ENCODE measurements at places on chromosomes 16 and 17.
A peak's percentile ranks its signal among the peaks of the same experiment; 100 is the strongest.

DNA sequence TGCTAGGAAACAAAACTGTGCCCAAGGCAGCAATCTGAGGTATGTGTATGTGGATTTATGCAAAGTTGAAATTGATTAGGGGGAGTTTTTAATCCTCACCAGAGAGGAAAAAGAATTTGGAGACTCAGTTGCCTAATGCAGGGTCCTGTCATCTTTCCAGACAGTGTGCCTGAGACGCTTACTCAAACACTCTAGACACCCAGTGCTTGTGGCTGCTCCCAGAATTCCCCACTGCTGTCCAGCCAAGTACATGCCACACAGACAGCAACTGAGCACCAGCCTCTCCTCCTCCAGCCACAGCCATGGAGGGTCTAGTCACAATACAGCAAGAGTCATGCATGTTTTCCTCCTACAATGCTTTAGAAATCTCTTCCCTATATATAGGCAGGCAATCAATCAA, 118.1 kb downstream of the HIC1 start:
- DNase-seq: no peak

DNA sequence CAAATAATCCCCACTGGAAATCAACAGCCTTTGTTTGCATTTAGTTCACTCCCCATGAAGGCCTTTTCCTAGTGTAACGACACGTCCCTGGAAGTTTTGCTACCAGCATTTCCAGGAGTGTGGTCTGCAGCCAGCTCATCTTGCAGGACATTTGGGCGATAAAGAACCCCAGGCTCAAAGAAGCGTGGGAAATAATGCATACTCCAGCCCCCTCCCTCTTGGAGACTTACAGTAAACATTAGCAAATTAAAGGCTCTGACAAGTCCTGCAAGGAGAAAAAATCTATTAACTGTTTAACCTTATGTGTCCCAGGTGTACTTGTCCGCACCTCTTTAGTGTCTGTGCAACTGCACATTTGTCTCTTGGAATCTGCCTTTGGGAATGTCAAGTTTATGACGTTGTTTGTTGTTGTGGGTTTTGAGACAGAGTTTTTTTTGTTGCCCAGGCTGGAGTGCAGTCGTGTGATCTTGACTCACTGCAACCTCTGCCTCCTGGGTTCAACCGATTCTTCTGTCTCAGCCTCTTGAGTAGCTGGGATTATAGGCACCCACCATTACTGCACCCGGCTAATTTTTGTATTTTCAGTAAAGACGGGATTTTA, 131.1 kb downstream of the ABCC1 start:
- no peak for DNase-seq

DNA sequence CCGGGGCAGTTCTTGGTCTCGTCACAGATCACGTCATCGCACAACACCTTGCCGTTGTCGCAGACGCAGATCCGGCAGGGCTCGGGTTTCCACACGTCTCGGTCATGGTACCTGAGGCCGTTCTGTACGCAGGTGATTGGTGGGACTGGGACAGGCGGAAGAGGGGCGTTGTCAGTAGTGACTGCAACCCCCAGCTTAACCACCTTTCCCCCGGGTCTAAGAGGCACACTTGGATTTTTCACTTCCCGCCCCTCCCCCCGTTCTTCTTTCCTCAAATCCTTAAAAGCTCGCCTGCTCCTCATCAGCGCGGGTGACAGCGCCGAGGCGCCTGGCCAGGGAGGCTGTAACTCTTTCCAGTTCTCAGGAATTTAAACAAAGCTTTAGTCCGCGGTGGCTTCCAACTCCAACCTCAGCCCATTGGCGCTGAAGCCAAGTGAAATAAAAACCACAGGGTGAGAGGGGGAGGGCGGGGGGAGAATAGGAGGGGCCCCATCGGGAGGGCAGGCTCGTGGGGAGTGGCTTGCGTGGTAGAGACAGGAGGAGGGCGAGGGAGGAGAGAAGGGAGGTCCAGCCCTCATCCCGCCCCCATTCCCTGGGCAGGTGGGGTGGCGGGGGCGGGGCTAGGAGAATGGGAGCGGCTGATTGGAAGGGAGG, 1.5 kb downstream of the COL1A1 start:
- DNase-seq: peak; percentile 50

DNA sequence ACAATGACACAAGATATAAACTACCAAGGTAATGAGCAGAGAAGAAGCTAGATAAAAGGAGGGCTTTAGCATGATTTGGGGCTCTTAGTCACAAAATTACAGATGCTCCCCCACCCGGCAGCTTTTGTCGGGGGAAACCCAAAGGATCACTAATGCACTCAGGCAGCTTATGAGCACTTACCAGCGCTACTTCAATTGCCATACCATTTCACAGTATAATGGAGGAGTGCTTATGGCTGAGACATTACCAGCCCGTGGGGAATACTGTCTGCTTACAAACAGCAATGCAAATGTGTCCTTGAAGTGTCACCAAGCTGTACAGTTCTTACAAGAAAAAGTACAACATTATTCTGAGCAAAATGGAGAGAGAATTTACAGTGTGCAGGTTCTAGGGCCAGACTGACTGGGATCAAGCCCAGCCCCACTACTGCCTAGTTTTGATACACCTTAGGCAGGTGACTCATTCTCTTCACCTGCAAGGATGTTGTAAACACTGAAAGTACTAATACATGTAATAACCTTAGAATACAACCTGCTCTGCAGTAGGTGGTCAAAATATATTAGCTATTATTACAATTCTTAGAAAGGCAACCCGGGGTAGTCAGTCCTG, 16.3 kb downstream of the ANKFY1 start:
- no peak for DNase-seq

DNA sequence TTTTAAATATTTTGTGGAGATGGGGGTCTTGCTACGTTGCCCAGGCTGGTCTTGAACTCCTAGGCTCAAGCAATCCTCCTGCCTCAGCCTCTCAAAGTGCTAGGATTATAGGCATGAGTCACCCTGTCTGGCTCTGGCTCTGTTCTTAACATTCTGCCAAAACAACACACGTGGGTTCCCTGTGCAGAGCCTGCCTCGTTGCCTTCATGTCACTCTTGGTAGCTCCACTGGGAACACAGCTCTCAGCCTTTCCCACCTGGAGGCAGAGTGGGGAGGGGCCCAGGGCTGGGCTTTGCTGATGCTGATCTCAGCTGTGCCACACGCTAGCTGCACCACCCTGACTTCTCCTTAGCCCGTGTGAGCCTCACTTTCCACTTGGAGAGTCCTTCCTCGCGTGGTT, 19.3 kb downstream of the CRISPLD2 start:
- DNase-seq: no peak

DNA sequence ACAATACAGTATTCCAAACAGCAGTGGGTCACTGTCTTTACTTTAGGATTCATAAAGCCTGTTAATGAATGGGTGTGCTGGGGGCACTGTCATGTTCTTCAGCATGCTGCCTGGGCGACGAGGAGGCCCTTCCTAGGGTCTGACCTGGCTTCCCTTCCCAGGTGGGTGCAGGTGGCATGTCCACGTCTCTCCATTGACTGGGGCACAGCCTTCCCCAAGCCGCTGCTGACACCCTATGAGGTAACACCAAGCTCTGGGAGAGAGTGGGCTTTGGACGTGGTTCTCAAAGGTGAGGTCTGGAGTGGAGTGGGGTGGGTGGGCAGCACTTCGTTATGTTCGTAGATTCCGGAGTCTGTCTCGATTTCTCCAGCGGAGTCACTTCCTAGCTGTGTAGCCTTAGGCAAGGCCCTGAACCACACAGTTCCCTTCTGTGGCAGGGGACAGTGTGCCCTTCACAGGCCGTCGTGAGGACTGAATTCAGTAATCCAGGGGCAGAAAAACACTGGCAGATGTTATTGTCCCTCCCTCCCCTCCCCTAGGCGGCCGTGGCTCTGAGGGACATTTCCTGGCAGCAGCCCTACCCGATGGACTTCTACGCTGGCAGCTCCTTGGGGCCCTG, 771 bp upstream of the OVCA2 start:
- no peak for DNase-seq

GRCh38 chr17:30290077-30290476, 1.7 kb downstream of the BLMH start:
- no peak for DNase-seq

DNA sequence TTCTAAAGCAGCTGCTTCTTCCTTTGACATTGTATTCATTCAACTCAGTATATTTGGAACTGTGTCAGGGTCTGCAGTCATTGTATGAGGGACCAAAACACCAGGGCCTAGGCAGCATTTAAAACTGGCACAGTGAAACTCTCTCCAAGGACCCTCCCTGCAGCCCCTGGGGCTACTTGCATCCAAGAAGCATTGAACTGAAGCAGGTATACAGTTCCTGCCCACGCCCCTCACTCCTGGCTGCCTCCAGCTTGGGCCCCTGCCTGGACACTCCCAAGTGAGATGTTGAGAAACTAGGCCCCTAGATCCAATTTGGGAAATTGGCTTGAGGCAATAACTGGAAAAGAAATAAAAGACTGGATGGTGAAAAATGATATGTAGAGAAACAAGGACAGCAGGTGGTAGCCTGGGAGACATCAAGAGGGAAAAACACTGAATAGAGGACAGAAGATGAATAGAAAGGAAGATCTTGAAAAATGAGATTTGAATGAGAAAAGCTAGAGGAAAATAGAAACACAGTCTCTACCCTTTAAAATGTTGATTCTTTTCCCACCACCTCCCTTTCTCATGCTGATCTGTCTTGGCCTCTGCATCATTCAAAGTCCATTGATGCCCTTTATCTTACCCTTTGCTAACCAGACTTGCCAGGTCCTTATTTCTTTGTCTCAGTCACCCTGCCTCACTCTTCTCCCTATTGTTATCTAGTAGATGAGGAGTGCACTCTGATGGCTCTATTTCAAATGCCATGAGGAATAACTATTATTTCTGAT, 368.8 kb upstream of the CDH8 start:
- DNase-seq: no peak

Measured in activated T-helper 9 cell treated with anti-CD3 and anti-CD28 coated beads, Interleukin-2, amount 50 U/mL, for 16 hours (primary cell).